ENCODE measurements at places on chromosomes 1 and 21.
A peak's percentile ranks its signal among the peaks of the same experiment; 100 is the strongest.

- DNase-seq, result no peak
Measured at GRCh38 chr21:18741954-18742353, 338.4 kb upstream of the TMPRSS15 start.

DNA sequence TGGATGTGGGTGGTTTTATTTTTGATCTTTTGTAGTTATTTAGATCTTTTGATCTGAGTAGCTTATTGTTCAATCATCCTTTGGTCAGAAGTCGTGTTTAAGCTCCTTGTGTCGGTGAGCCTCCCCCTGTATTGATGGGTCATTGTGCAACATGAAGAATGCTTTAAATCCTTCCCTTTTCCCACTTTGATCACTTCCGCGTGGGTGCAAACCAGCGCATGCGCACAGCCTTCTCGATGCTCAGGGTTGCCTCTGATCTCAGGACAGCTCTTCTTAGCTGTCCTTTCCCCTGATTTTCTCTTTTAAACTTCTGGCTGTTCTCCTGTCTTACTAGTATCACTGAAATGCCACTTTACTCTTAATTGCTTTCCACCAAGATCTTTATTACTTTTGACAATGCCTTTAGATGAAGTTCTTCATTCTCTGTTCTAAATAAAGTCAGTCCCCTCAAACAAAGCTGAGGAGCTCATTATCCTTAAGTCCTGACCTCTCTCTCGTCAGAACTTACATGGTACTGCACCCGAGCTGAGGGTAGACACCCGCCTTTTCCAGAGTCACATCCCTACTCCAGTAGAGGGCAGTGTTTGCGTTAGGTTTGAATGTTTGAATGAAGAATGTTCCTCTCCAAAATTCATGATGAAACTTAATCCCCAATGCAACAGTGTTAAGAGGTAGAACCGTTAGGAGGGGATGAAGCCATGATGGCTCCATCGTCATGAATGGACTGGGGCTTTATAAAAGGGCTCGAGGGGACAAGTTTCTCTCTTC, 547.9 kb upstream of the TMPRSS15 start:
- DNase-seq, result peak; percentile 40

GRCh38 chr1:58895082-58895481, 111.2 kb upstream of the JUN start:
- DNase-seq, result no peak

GRCh38 chr1:16334655-16335340, 17.5 kb downstream of the FBXO42 start:
- DNase-seq, result no peak

GRCh38 chr1:203556047-203556851, 62.3 kb downstream of the OPTC start:
- DNase-seq, result no peak

DNA sequence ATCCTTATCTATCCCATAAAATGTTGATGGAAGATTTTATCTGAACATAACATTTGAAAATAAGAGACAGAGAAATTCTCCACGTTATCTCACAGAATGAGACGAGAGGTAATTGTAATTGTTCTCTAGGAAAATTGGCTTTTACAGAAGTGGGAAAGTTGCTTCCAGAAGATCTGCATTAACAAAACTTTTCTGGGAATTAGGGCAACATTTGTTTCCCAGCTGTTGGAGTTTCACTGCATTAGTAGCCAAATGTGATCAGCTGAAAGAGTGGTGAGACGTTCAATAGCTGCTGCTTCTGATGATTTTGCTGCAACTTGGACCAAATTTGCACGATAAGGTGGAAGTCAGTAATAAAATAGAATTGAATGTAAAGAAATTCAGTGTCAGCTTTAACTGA, 7.6 kb downstream of the CHODL start:
- DNase-seq, result no peak

DNA sequence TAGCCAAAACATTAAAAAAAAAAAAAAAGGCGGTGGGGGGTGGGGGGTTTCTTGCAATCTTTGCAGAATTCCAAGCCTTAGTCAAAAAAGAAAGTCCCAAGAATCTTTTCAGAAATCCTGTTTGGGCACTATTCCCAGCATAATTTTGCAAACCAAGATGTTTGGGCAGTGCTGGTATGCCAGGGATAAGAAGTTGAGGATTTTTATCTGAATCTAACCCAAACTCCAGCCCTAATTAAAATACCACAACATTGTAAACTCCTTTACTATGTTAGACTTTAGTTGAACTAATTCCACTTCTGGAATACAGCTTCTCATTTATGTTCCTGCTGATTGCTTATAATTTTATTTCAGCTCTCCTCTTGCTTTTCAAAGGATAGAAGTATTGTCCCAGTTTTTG, 504.1 kb upstream of the ADGRL2 start:
- no peak for DNase-seq

DNA sequence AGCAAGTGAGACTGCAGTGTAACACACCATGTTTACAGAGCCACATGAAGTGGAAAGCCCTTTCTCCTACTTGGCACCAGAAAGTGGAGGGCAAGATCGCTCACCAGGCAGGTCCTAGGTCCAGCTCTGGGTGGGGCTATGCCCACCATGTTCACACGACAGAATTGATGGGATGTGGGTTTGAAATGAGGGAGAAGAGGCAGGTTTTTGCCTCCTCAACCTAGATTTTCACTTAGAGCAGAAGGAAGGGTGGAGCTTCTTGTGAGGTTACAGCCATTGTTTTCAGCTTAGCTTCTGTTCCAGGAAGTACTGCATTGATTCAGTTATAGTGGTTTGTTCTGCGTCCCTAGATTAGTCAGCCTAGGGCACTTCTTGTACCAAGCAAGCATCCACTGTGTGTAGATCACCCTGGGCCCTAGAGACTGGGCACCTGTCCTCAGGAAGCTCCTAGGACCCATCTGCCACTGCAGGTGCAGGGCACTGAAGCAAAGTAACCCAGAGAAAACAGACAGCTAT, 2.3 kb downstream of the CD53 start:
- peak; percentile 77 for DNase-seq

All from hematopoietic multipotent progenitor cell treated with erythropoietin and hydrocortisone succinate and interleukin-3 and kit ligand, for 8 days (in vitro differentiated cells).